ENCODE measurements at places on chromosomes 3 and 15. TPM values are rescaled to one million over a fixed set of nuclear protein-coding genes. Genes with fewer than 3 reads are reported as not detected.

The CIB1 gene
- total RNA-seq = 37.7 TPM

The ROPN1 gene
- not detected for total RNA-seq

The SOX14 gene
- not detected for total RNA-seq

The SLC27A2 gene
- 31.2 TPM for total RNA-seq

DNA sequence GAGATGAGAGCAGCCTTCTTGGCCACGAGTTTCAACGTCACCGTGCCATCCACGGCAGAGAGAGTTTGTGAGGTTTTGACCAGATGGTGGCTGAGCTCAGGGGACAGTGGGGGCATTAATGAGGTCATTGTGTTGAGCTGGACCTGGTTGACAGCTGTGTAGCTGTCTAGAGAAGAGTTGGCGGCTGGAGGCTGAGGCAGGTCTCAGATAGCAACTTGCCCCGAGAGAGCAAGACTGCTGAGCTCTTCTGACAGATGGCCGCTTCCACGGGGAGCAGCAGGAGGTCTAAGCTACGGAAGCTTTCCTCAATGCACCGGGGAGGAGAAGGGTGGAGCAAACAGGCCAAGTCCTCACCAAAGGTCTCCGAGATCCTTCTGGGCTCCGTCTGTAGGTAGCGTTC, 44.8 kb upstream of the EIF5A2 start:
- no peak for DNase-seq

DNA sequence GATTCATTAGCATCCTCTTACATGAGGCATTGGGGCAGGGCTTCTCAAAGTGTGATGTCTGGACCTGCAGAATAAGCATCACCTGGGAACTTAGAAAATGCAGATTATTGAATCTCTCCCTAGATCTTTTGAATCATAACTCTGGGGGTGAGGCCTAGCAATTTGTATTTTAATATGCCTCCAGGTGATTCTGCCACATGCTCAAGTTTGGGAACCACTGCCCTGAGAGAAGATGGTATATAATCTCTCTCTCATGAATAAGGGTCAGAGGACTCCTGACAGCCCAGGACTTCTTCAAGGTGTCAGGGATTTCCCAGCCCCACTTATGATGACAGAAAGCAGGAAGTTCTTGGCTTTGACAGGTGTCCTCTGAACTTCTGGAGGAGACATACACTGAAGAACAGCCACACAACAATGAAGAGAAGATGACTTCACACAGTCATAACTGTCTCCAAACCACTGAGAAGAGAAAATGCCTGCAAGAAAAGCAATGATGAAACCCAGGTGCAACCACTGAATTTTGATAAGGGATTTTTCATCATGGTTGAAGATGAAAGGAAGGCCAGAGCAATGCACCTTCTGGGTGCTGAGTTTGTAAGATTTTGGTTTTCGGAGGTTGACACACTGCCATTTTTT, 211.9 kb upstream of the MRPL3 start:
- no peak for DNase-seq

DNA sequence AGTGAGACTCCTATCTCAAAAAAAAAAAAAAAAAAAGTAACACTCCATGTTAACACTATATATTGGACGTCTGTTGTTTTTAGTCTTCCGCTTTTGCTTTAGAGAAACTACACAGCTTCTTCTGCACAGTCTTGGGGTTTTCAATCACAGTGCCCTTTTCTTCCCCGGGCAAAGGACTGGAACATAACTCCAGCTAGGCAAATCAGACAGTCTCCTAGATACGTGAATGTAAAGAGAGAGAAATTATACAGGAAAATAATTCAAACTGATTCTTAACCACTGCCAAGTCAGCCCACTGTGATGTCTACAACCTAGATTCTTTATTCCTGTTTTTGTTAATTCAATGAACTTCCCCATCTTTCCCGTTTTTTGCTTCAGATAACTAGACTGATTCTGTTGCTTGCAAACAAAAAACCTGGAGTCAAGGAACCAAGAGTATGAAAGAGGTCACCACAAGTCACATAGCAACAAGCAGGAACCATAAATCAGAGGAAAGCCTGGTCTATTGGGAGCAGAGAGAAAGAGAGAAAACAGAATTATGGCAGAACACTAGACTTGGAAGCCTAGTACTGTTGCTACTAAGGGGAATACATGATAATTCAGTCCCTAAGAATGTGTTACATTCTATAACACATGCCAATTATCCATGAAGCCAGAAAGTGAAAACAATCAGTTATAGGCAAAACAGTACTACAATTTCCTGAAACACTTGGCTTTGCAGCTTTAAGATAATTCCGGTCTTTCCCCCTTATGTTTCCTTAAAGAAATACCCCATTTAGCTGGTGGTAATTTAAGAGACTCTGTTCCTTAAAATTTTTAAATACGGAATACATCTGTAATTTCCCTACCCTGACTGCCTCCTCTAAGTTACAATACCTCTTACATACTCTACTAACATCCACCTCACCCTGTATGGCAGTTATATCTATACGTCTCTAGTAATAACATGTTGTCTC, 63.1 kb downstream of the TBL1XR1 start:
- DNase-seq = no peak

DNA sequence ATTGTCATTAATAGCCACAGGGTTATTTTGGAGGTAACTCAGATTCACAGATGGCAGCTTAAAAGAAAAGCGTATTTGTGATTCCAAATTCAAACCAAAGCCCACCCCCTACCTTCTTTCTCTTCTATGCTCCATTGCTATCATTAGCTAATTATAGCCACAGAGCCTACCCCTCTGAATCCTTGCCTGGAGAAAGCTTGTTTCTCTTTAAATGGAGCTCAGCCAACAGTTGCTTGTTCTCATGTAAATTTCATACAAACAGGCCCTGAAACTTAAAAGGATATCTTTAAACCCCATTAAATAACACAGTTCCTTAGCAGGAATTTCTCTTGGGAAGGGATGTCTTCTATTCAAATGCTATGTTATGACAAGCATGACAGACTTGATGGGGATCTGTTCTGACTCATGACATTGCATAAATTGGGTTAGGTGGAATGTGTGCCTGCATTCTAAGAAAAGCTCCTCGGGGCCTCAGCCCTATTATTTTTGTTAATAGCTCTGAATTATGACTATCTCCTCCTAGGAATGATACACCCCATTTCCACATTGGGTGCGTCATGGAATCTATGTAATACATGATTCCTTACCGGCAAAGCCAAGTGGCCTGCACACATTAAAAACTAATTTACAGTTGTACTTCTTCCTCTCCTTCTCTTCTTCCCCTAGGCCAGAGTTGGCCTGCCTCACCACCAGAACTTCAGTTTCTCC, 265.8 kb downstream of the TAFA4 start:
- DNase-seq = no peak

DNA sequence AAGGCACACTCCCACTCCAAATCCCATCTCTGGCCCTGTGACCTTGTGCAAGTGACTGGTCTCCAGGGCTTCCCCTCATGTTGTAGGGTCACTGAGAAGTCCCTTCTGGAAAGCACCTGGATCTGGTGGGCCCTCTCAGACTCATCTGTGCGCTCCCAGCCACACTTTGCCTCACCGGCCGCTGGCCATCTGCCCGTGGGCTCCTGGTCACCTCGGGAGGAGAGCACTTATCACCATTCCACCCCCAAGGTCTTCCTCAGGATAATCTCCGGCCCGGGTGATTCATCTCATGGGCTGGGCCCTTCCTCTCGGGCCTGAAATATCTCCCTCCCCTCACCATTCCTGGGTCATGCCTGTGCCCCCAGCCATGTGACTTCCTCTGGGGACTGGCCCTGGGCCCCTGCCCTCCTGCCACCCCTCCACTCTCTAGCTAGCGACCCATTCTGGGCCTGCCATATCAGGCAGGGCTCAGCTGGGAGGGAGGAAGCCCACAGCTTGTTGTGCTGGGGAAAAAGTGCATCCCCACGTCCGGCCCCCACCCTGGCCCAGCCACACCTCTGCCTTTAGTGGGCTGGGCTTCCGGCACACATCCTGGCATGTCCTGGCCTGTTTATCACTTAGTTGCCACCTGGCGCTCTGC, 10.6 kb upstream of the WNT7A start:
- no peak for DNase-seq

- peak; percentile 45 for DNase-seq
Measured at GRCh38 chr3:58422756-58423325, 10.8 kb downstream of the PDHB start.

DNA sequence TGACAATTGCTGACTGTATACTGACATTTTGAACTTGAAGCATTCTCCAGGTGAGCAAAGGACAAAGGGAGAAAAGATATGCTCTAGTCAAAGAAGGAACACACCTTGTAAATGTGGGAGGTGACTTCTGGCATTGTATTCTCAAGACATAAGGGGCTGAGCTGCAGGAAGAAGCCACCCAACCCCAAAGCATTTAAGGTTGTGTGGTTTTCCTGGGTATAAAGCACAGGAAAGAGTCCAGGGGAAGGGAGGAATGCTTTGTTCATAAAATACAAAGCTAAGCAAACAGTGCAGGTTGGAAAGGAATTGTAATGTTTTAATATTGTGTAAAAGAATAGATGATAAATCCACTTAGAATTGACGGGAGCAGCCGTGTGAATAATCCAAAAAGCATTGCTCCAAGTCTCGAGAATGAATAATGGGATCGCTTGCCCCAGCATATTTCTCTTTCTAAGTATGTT, 102.4 kb upstream of the LRIG1 start:
- no peak for DNase-seq

GRCh38 chr15:44082558-44083157, 112.4 kb downstream of the FRMD5 start:
- no peak for DNase-seq

- no peak for DNase-seq
Measured at GRCh38 chr3:153911116-153911515, 210.1 kb upstream of the ARHGEF26 start.

GRCh38 chr3:168794427-168794826, 698.7 kb upstream of the GOLIM4 start:
- DNase-seq = no peak

- no peak for DNase-seq
Measured at GRCh38 chr3:43726521-43726920, 35.8 kb downstream of the ABHD5 start.

- DNase-seq = no peak
Measured at GRCh38 chr3:39350714-39351113, 21.2 kb downstream of the CCR8 start.

- no peak for DNase-seq
Measured at GRCh38 chr3:5212628-5213573, 25.4 kb downstream of the EDEM1 start.

GRCh38 chr3:108320746-108321350, 24.5 kb downstream of the HHLA2 start:
- DNase-seq = no peak

GRCh38 chr15:39144613-39145499, 436.0 kb upstream of the THBS1 start:
- DNase-seq = no peak

- DNase-seq = no peak
Measured at GRCh38 chr15:57237301-57237642, 139.0 kb upstream of the CGNL1 start.

GRCh38 chr15:100572362-100572983, 29.5 kb downstream of the LINS1 start:
- DNase-seq = no peak

GRCh38 chr3:56890448-56891091, 88.8 kb upstream of the ARHGEF3 start:
- DNase-seq = no peak
